Glutamatergic neuron (in vitro differentiated cells): ENCODE measurements at places on chromosomes 2 and 18. TPM values are rescaled to one million over a fixed set of nuclear protein-coding genes. Genes with fewer than 3 reads are reported as not detected.

GRCh38 chr18:23143815-23144261 is 8.6 kb downstream of the CABLES1 start:
- H3K4me3 ChIP-seq = no peak overlapping the region
- H3K36me3 ChIP-seq = no peaks in the 10 kb centered on the region
- DNase-seq = no peak
- H3K4me1 ChIP-seq = peaks cover 9% of the 10 kb centered on the region
- peaks cover 2% of the 10 kb centered on the region for H3K27me3 ChIP-seq

- H3K4me3 ChIP-seq = no peak overlapping the region
- DNase-seq = no peak
- H3K27ac ChIP-seq = no peak overlapping the region
- no peaks in the 10 kb centered on the region for H3K4me1 ChIP-seq
Measured at GRCh38 chr2:32260376-32260775, 4.3 kb downstream of the NLRC4 start.

DNA sequence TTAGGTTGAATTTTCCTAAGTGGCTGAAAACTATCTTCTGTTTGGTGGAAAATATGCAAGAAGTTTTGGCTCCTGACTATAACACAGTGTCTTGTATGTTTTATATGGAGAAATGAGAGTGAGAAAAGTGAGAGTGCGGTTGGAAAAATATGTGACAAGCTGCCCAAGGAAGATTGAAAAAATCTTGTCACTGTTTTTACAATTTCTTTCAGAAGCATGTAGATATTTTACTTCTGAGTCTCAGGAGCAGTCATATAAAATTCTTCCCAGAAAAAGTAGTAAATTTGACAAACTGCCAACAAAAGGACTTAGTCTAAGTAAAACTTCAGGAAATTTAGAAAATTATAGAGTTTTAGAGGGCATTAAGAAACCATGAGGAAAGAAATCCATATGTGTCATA is 19.4 kb upstream of the RMND5A start:
- H3K27ac ChIP-seq = no peak overlapping the region
- H3K4me1 ChIP-seq = no peaks in the 10 kb centered on the region
- no peak overlapping the region for H3K4me3 ChIP-seq
- no peaks in the 10 kb centered on the region for H3K27me3 ChIP-seq

DNA sequence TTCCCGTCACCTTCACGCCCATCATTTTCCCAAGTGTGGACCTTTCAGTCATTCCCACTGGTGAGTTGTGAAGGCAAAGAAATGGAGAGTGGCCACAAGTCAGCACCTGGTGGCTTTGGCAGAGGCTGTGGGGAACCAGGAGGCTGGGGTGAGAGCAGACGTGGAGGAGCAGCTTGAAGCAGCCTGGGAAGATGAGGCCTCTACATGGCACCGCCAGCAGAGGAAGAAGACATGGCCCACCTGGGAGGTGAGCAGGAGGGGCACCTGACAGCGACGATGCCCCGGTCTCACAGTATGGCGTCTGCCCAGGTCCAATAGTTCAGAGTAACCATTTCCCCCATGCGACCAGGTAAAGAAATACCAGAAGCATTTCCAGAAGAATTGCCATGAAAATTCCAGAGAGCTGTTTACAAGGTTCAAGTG is 69.0 kb downstream of the TPO start:
- H3K27ac ChIP-seq = no peak overlapping the region
- no peak overlapping the region for H3K4me3 ChIP-seq
- H3K27me3 ChIP-seq = peaks cover 3% of the 10 kb centered on the region
- H3K36me3 ChIP-seq = no peaks in the 10 kb centered on the region

- no peak overlapping the region for H3K4me3 ChIP-seq
- H3K4me1 ChIP-seq = no peaks in the 10 kb centered on the region
- H3K27me3 ChIP-seq = no peaks in the 10 kb centered on the region
- no peak overlapping the region for H3K27ac ChIP-seq
- peaks cover 35% of the 10 kb centered on the region for H3K36me3 ChIP-seq
- DNase-seq = no peak
Measured at GRCh38 chr2:51612387-51612786, 580.5 kb upstream of the NRXN1 start.

GRCh38 chr18:59874166-59874565 is 25.6 kb upstream of the PMAIP1 start:
- DNase-seq = no peak
- H3K4me3 ChIP-seq = no peak overlapping the region
- no peaks in the 10 kb centered on the region for H3K36me3 ChIP-seq
- no peak overlapping the region for H3K27ac ChIP-seq
- H3K4me1 ChIP-seq = no peaks in the 10 kb centered on the region

DNA sequence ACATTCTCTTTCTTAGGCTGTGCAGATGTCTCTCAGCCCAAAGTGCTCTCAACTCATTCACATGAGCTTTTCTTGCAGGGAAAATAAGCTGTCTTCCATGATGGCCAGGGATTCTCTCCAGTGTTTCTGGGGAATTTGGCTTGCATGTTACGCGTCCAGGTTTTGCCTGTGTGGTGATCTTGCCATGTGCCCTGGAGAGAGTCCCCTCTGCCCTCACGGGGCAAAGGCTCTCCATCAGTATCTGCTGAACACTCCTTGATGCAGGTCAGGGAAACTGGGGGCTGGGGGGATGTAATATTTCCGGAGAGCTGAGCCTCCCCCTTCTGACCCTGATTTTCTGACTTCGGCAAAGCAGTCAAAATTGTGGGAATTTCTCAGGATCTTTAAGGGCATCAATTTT is 87.6 kb downstream of the ACKR3 start:
- no peak overlapping the region for H3K4me3 ChIP-seq
- H3K4me1 ChIP-seq = no peaks in the 10 kb centered on the region
- no peak for DNase-seq
- H3K36me3 ChIP-seq = peaks cover 12% of the 10 kb centered on the region
- no peaks in the 10 kb centered on the region for H3K27me3 ChIP-seq

- H3K4me1 ChIP-seq = peaks cover 52% of the 10 kb centered on the region
- no peak overlapping the region for H3K4me3 ChIP-seq
- H3K27ac ChIP-seq = peak overlapping the region; percentile 59
Measured at GRCh38 chr18:77099485-77100370, 32.9 kb downstream of the MBP start.

- no peak overlapping the region for H3K4me3 ChIP-seq
- no peak for DNase-seq
- no peaks in the 10 kb centered on the region for H3K36me3 ChIP-seq
- no peak overlapping the region for H3K27ac ChIP-seq
- no peaks in the 10 kb centered on the region for H3K27me3 ChIP-seq
Measured at GRCh38 chr2:58650781-58651180, 409.7 kb upstream of the FANCL start.

- no peak overlapping the region for H3K27ac ChIP-seq
- H3K27me3 ChIP-seq = peaks cover 3% of the 10 kb centered on the region
- H3K4me3 ChIP-seq = no peak overlapping the region
- DNase-seq = peak; percentile 26
Measured at GRCh38 chr2:96839293-96839874, 4.4 kb downstream of the ANKRD23 start.

DNA sequence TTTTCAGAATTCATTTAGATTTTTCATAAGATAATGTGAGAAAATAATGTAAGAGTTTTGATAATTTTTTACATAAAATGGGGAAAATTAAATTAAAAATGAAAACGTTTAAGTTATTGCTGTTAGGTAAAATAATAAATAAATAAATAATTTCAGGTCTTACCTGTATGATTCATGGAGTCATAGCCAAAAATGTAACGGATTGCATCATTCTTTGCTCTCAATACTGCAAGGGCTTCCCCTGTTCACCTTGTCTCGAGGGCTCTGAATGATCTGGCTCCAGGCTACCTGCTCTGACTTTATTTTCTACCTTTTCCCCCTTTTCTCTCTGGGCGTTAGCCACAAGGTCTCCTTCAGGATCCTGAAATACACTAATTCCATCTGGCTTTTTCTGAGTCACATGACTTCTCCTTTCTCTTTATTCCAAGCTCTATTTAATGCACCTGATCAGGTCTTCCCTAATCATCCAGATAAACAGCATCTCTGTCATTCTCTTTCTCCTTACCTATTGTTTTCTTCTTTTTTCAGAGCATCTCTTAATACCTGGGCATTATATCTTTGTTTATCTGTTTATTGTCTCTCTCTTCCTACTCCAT is 30.0 kb upstream of the CFAP36 start:
- DNase-seq = no peak
- peak overlapping the region; percentile 23 for H3K27ac ChIP-seq
- no peaks in the 10 kb centered on the region for H3K27me3 ChIP-seq
- H3K4me1 ChIP-seq = peaks cover 10% of the 10 kb centered on the region
- H3K4me3 ChIP-seq = no peak overlapping the region

DNA sequence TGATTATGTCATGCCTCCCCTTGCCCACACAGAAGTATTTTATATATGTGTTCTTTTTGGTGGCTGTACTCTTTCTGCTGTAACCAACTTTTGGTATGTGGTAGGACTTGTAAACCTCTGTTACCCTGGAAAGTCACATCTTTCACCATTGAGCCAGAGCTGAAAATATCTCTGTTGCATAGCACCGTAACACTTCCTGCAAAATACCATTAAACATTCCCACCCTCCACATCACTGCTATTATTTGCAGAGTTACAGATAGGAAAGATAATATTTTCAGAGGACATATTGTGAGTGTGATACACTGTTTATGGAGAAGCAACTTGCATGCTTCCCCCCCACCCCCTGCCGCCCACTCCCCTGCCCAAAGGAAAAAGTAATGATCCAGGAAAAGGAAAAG is 44.8 kb downstream of the CAB39 start:
- H3K4me1 ChIP-seq = peaks cover 17% of the 10 kb centered on the region
- no peak overlapping the region for H3K4me3 ChIP-seq
- H3K36me3 ChIP-seq = no peaks in the 10 kb centered on the region
- no peak overlapping the region for H3K27ac ChIP-seq

DNA sequence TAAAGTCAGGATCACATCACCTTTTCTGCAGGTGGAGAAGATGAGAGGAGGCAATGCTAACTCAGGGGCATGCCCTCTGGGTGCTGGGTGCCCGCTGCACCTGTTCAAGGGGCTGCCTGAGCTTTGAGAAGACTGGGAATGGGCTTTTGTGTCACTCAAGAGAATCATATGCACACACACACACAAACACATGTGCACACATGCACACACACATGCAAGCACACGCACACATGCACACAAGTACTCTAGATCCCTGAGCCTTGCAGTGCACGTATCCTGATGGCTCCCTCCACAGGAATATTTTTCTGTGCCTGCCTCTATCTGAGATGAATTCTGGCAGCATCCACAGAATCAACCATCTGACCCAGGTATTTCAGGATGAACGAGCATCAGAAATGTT is 110.0 kb upstream of the TEX51 start:
- DNase-seq = no peak
- H3K27me3 ChIP-seq = peaks cover 7% of the 10 kb centered on the region
- H3K36me3 ChIP-seq = no peaks in the 10 kb centered on the region

DNA sequence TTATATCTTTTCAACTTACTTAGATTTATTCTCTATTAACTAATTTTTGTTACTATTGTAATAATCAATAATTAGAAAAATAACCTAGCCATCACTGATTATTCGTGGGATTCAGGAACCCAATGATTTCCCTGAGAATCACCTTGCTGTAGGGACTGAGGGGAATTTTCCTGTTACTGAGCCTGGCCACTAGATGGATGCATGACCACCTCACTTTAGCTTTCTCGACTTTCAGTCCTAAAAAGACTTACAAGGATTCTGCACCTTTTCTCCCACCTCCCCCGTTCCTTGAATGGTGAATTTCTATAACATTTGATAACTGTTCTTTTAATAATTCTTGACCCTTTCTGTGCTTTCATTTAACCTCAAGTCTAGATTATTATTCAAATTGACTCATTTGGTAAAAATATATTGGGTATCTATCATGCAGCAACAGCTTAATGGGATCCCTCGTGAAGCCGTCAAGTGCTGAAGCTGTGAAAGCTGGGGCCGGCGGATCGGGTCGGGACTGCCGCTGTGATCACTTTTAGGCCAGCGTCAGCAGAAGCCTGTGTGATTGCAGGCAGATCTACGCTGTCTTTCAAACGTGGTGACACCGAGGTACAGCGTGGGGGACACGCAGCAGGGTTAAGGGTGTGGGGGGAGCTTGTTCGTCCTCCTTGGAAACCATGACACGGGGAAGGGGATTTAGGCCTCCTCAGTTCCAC is 38.8 kb upstream of the TMEM18 start:
- H3K4me3 ChIP-seq = no peak overlapping the region
- no peak for DNase-seq
- H3K27ac ChIP-seq = no peak overlapping the region
- no peaks in the 10 kb centered on the region for H3K36me3 ChIP-seq

GRCh38 chr2:192438239-192438638 is 243.5 kb upstream of the TMEFF2 start:
- no peaks in the 10 kb centered on the region for H3K27me3 ChIP-seq
- H3K4me3 ChIP-seq = no peak overlapping the region

GRCh38 chr2:58635801-58636375 is 394.8 kb upstream of the FANCL start:
- no peak overlapping the region for H3K4me3 ChIP-seq
- H3K27ac ChIP-seq = no peak overlapping the region
- no peak for DNase-seq

DNA sequence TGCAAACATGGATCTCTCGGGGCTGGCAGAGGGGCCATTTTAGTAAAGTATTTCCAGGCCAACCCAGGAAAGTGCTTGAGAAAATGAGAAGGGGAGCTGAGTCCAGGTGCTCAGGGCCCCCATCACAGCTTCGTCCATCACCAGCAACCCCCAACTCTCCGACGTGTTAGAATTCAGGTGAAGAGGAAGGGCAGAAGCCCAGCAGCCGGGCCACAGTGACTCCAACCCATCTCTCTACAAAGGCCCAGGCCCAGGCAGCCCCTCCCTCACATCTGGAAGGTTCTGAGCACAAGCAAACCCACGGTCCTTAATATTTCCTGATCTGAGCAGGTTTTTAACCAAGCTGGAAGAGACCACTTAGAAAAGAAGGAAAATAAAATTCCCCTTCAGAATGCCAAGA is 34.7 kb upstream of the COL6A3 start:
- peaks cover 3% of the 10 kb centered on the region for H3K27me3 ChIP-seq
- no peak for DNase-seq
- no peaks in the 10 kb centered on the region for H3K36me3 ChIP-seq
- no peak overlapping the region for H3K4me3 ChIP-seq
- H3K4me1 ChIP-seq = no peaks in the 10 kb centered on the region

GRCh38 chr2:117323331-117323730 is 491.2 kb upstream of the DDX18 start:
- no peaks in the 10 kb centered on the region for H3K27me3 ChIP-seq
- DNase-seq = no peak
- H3K27ac ChIP-seq = no peak overlapping the region
- H3K36me3 ChIP-seq = no peaks in the 10 kb centered on the region

GRCh38 chr2:153403940-153404339 is 74.6 kb downstream of the RPRM start:
- no peak overlapping the region for H3K27ac ChIP-seq
- H3K27me3 ChIP-seq = no peaks in the 10 kb centered on the region

Gene GREB1L
- total RNA-seq = 154 TPM

Gene PFN4
- total RNA-seq = not detected

Gene DOK6
- total RNA-seq = 19.7 TPM

Gene TMEFF2
- 23.9 TPM for total RNA-seq

Gene GRHL1
- 4.3 TPM for total RNA-seq

Gene CEP192
- 20.1 TPM for total RNA-seq

Gene REG3G
- total RNA-seq = not detected
